ENCODE measurements at places on chromosomes 5 and 9.

GRCh38 chr5:305050-305449 is 16.5 kb upstream of the AHRR start:
- no peak for DNase-seq

DNA sequence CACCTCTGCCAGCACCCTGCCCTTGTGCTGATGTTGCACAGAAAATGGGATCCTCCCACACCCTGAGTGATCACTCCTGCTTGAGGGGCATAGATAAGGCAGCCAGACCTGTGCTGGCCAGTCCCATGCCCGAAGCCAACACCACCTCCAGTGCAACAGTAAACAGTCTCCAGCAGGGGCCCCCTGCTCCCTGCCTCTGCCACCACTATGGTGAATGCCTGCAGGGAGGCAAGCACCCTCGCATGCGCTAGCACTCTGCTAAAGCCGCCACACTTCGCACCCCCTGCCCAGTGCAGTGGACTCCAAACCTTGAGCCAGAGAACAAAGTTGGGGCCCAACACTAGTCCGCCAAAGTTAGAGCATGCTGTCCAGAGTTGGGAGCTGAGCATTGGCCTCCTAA is 118.7 kb downstream of the PJA2 start:
- DNase-seq: no peak

DNA sequence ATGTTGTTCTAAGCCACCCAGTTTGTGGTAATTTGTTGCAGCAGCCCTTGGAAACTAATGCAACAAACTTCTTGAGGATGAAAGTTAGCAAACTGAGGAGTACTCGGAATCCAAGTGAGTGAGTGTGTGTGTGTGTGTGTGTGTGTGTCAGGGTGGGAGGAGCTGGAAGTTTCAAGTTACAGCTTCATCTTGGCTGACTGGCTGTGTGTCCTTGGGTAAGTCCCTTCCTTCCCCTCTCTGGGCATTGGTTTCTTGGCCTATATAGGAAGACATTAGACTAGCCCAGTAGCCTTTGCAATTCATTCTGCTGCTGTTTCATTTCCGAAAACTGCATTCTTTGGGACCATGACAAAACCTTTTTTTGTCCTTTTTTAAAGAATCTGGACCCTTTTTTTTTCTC is 157.2 kb downstream of the MELK start:
- no peak for DNase-seq

DNA sequence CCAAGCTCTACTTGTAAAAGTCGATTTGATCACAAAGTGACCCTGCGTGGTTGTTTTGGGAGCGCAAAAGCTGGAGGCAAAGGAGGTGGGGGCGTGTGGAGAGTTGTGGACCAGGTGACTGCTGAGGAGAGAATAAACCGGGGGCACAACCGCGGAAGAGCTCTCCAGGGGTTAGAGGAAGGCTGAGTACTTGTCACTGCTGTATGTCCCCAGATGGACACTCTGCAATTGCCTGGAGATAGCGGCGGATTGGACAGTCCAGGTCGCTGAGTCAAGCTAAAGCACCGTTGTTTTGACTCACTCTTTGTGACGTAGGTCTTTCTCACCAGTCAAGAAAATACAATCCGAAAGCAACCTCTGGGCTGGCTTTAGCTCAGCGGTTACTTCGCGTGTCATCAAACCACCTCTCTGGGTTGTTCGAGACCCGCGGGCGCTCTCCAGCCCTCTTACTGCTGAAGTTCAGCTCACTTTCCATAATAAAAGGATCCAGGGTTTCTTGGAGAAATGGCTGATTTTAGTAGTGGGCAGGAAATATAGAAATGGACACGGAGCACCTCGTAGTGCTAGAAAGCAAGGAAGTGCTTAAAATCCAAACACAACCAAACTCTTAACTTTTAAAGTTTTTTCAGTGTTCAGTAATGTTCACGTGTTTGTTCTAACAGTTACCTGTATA is 25.7 kb downstream of the ZMAT2 start:
- peak; percentile 61 for DNase-seq

DNA sequence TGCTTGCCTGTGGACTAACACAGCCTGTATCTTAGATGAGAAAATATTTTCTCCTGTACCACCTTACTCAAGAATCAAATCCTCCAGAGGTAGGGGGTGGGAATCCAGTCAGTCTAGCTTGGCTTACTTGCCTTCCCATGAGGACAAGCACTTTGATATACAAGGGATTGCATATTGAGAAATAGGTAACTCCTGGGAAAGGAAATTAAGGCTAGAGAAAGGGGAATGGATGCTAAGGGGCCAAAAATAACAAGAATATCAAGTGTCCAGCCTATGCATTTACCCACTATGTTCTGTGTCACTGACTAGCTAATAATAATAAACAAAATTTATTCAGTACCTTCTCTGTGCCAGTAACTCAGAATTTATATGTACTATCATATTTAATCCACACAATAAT is 21.4 kb upstream of the SNX2 start:
- no peak for DNase-seq

- DNase-seq: no peak
Measured at GRCh38 chr9:11318946-11319345, 706.1 kb upstream of the PTPRD start.

GRCh38 chr5:135207866-135208265 is 173.8 kb upstream of the PITX1 start:
- DNase-seq: no peak

- DNase-seq: no peak
Measured at GRCh38 chr5:16592255-16592654, 24.5 kb downstream of the RETREG1 start.

GRCh38 chr9:85001925-85002324 is 332.4 kb downstream of the NTRK2 start:
- no peak for DNase-seq

DNA sequence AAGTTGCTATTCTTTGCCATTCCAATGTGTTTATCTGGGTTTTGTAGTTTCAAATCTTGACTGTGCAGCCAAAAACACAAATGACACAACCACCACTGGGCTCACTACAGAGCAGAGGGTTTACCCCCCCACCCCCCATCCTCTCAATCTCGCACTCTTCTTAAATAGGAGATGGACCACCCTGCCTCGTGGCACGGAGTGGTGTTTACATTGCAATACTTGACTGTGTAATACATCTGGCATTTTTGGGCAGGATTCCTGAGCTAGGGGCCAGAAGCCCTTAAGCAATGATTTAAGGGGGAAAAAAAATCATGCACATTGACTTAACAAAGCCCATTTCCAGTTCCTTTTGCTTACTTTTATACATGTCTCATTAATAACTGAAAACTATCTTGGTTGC is 19.0 kb downstream of the PTCH1 start:
- no peak for DNase-seq

DNA sequence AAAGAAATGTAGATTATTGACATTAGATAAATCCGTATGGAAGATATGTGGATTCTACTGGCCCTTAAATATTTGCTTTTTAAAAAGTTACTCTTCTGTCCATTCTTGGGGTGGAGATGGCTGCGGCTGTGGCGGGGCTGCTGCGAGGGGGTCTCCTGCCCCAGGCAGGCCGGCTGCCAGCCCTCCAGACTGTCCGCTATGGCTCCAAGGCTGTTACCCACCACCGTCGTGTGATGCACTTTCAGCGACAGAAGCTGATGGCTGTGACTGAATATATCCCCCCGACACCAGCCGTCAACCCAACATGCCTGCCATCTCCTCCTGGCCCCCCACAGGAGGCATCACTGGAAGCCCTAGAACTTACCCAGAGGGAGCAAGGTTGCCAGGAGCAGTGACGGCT is 50.7 kb downstream of the FAM170A start:
- no peak for DNase-seq

- no peak for DNase-seq
Measured at GRCh38 chr5:91383956-91384300, 811 bp upstream of the ARRDC3 start.

Measured in CD4-positive, alpha-beta T cell treated with Interleukin-1 beta for 1 hour (primary cell).